ENCODE measurements at places on chromosomes 5 and 9.

- no peak for DNase-seq
Measured at GRCh38 chr5:27015758-27016157, 22.6 kb downstream of the CDH9 start.

DNA sequence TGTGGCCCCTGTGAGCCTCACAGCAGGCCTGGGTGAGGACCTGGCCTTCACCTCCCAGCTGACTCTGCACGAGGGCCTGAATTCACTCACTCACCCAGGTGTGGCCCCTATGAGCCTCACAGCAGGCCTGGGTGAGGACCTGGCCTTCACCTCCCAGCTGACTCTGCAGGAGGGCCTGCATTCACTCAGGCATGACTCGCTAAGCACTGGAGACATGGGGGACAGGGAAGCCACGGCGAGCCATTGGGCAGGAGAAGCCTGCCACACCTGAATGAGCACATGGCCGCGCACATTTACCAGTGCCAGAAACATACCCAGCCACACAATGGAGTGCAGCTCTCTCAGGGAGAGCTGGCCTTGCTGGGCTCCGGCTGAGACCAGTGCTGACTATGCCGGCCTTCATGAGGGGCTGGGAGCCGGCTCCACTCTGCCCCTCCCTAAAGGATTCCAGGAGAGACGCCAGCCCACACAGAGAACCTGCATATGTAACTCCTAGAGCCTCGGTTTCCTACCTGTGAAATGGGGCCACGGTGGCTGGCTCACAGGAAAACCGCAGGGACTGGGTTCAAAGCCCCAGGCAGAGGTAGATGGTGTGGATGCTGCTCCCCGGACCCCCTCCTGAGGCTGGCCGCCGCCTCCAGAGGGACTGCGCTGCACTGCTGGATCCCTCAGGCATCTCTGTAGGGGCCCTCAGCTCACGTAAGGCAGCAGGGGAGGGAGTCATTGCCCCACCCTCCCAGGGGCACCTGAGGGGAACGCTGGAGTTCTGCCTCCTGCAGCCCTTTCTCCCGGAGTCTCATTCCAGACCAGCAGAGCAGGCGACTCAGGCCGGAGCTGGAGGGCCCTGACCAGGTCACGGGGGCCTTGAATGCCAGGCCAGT lies 7.2 kb downstream of the ADAMTS2 start:
- no peak for DNase-seq

GRCh38 chr9:122883125-122883524 lies 22.0 kb downstream of the RC3H2 start:
- DNase-seq, result no peak

DNA sequence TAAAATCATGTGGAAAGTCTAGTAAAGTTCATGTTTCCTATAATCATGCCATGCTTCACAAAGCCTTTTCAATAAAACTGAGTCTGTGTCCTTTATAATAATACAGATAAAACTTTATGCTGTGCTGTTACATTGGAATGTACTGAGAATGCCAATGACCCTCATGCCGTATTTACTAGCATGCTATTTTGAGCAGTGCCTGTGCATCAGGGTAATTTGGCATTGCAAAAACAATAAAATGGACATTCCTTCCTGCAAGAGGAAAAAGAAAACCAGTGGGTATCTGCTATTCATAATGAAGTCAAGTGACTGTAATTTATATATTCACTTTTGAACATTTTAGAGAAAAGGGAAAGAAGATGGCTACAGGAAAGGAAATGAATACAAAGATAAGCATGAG lies 159.0 kb downstream of the PBX3 start:
- DNase-seq, result no peak

DNA sequence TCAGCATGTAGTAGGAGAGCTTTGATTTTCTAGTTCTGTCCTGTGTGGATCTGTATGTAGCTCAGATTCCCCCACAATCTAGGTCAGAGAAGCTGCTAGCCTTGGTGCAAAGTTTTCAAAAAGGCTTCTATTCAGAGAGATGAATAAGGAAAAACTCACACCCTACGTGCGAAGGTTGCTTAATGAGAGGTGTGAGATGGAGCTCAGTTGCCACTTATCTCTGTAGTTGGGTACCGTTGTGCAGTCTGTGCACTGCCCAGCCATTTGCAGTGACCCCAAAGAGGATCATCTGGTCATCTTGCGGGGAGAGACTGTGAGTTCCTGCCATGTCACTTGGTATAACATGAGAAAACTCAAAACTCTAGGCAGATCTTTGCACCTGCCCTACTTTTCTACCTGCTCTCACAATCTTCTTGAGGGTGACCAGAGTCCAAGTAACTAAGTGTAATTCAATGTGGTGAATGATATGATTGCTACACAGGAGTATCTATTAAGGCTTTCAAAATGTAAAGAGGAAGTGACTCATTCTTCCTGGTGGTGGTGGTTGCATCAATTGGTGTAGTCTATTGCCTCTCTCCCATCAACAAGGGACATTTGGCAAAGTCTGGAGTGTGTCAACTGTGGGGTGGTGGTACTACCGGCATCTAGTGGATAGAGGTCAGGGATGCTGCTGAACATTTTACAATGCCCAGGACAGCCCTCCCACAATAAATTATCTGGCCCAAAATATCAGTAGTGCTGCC lies 65.2 kb downstream of the TMC1 start:
- DNase-seq, result peak; percentile 48

DNA sequence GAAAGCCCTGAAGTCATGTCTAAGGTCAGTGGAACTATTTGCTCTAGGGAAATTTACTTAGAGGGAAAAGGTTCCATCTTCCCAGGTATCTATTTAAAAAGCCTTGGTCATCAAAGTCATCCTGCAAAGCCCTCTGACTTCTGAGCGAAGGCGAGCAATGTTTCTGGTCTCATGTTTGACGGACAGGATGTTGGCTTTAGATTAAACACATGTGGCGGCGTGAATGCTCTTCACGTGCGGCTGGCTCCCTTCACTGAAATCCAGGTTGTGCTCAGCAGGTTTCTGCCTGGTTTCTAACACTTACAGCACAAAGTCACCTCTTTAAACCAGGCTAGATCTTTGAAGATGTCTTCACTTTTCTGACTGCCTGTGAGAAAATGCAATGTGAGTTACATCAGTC lies 5.7 kb upstream of the ZBTB34 start:
- DNase-seq, result no peak

DNA sequence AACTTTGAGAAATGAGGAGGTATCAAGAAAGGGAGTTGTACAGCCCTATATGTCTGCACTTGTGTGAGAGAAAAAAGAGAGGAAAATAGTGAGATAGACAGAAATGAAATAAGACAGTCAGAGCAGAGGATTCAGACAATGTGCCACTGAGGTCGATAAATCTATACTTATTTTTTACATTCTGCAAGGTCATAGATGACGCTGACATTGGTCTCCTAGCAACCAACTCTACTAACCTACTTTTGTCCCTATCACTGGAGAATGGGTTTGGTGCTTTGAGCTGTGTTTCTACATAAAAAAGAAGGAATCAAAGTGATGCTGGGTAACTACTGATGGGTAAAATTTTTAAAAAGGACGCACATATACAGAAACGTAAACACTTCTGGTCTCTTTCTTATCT lies 573.3 kb upstream of the RORB start:
- DNase-seq, result no peak

GRCh38 chr5:109805472-109805871 lies 115.7 kb downstream of the MAN2A1 start:
- no peak for DNase-seq

DNA sequence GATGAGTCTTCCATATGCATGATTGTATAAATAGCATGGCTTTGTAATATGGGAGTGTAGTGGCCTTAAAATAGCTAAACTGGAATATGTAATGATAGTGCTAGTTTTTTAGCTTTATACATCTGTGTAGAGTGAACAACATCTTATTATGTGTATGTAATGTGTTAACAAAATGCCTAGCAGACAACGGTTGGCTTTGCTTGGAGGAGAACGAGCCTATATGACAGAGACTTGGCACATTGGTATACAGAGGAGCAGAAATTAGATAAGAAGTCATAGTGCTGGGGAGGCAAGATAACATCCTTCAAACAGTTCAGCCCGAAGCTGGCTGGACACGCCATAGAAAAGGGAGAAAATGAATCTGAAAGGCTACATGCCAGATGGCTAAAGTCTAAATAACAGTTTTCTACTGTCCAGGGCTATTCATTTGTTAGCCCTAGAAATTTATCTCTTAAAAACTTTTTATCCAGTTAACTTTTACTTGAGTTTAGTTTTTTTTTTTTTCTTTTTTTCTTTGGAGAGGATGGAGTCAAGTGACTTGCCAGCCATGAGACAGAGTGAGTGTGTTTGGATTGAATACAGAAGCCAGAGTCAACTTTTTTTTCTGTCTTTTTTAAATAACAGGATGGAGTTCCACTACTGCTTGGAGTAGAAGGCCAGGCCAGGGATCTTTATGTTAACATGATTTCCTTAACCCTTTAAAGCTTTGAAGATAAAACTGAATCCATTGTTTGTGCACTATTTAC lies 214.4 kb upstream of the ACTBL2 start:
- DNase-seq, result peak; percentile 74

GRCh38 chr9:76465442-76466298 lies 6.7 kb downstream of the GCNT1 start:
- no peak for DNase-seq

- no peak for DNase-seq
Measured at GRCh38 chr5:83518319-83519061, 46.9 kb downstream of the VCAN start.

- DNase-seq, result no peak
Measured at GRCh38 chr9:71744754-71745521, 23.4 kb downstream of the CEMIP2 start.

GRCh38 chr5:129118826-129119225 lies 24.3 kb downstream of the ISOC1 start:
- no peak for DNase-seq

DNA sequence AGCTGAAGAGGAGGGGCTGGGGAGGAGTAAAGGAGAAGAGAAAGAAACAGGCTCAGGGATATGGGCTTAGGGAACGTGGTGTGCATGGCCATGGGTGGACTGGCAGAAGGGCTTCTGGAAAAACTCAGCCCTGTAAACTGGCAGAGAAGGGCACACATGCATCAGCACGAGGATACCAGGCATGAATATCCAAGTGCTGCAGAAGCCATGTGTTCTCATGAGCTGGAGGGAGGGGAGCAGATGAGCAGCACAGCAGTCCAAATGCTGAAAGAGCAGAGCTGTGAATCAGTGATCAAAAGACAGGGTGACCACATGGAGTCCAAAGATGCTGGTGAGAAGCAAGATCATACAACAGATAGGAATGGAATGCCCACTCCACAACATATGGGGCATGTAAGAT lies 72.3 kb downstream of the SEMA5A start:
- DNase-seq, result no peak

- DNase-seq, result no peak
Measured at GRCh38 chr5:54658010-54658409, 140.5 kb downstream of the SNX18 start.

- no peak for DNase-seq
Measured at GRCh38 chr5:31464081-31464480, 67.8 kb downstream of the DROSHA start.

- no peak for DNase-seq
Measured at GRCh38 chr9:120873512-120873911, 3.5 kb downstream of the PHF19 start.

DNA sequence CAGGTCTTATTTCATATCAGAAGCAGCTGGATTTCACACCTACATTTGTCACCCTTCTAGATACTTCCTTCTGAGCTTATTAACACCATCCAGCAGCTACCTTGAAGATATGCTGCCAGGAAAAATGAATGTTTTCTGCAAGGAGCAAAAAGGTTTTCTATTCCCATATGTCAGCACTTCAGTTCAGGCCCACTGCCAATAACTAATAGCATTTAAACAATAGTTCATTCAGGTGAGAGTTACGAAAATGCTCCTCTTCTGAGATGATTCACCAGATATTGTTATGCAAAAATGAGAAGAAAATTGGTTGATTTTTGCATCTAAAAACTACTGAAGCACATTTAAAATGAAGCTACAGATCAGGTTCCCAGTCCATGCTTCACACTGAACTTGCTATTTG lies 56.4 kb upstream of the ISL1 start:
- DNase-seq, result no peak

DNA sequence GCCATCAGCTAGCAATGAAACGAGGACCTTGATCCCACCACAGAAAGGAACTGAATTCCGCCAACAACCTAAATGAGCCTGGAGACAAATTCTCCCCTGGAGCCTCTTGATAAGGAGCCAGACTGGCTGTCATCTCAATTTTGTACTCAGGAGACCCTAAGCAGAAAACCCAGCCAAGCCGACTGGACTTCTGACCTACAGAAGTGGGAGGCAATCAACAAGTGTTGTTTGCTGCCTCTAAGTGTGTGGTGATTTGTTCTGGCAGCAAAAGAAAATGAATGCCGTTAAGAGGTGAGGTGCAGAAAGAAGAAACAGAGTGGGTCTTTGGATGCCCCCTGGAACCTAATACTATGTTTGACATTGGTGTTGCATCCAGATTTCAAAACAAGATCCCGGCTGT lies 72.7 kb upstream of the SPATA31E1 start:
- DNase-seq, result no peak

DNA sequence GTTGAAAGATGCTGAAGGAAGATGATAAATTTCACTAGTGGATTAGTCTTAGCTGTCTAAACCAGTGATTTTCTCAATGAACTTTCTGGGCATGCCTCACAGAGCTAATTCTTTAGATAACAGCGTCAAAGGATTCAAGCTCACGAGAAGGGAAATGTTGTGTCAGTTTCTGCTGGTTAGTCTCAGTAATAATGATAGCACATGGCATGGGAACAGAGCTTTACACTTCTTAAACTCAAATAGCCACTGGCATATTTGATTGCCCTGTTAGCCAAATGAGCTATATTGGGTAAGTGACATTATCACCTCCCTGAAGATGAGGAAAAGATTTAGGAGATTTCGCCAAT lies 139.3 kb upstream of the NR3C1 start:
- DNase-seq, result no peak

GRCh38 chr5:60958088-60958487 lies 13.1 kb downstream of the NDUFAF2 start:
- no peak for DNase-seq

DNA sequence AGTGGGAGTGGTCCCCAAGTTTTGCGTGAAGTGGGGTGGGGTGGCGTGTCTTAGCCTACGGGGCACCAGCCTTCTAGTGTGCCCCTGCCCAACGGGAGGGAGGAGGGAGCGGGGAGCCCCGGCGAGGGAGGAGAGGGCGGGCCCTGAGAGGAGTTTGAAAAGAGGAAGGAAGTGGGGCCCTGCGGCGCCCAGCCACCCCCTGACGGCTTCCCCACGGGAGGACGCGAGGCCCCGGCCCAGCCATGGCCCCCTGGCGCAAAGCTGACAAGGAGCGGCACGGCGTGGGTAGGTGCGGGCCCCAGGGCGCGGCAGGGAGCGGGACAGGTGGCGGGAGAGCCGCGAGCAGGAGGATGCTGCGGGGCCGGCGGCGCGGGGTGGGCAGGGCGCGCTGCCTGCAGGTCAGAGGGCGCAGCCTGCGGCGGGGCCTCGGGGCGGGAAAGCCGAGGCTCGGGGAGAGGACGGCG lies at the start of gene DOCK2:
TSS of gene DOCK2 (plus strand) at position 191 of the 464 bp plus-strand sequence. CDS start at position 243, 52 bp downstream.
- peak; percentile 64 for DNase-seq

- DNase-seq, result no peak
Measured at GRCh38 chr9:13361076-13361475, 81.6 kb upstream of the MPDZ start.

DNA sequence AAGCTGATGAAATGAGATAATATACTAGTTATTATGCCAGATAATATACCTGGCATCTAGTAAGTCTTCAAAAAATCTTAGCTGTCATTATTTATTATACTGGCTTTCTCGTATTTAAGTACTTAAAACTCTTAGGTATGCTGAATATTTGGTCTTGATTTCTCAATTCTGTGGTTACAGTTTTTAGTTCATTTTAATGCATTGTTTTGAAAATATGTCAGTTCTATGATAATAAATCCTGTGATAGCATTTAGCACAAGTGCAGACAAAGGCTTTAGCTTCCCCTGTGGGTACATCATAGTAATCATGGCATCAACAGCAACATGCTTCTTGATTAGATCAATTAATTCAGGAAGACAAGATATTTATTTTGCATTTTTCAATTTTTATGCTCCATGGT lies 133.0 kb downstream of the SMC2 start:
- DNase-seq, result no peak
